ENCODE measurements at places on chromosomes 7 and 10.

DNA sequence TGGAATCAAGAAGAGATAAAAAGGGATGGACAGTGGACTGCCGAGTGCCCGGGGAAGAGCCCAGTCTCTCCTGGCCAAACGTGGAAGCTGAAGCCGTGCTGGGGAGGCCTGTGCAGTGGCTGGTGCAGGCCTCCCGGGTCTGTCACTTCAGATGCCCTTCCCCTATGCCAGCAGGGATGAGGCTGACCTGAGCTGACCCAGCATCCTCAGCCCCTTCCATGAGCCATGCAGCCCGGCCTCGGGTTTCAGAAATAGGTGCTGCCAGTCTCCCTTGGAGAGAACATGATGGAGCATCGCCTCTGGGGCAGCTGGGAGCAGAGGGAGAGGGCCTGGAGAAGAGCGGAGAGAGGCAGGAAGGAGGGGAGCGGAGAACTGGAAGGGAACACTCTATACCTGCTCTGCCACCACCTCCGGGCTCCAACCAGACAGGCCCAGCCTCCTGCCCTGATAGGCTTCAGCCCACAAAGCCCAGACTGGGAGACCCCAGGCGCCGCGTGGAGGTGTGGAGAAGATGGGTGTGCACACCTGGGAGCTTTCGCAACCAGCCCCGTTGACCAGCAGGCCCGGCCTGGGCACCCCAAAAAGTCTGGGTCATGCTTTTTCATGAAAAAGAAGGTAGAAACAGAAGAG lies 68.6 kb upstream of the PPP2R2D start:
- no peaks in the 10 kb centered on the region for H3K36me3 ChIP-seq
- H3K27ac ChIP-seq: no peak overlapping the region
- no peak overlapping the region for H3K4me3 ChIP-seq
- no peaks in the 10 kb centered on the region for H3K4me1 ChIP-seq
- peak; percentile 29 for DNase-seq

GRCh38 chr10:72694476-72695369 lies 2.8 kb downstream of the MCU start:
- no peaks in the 10 kb centered on the region for H3K36me3 ChIP-seq
- peaks cover 22% of the 10 kb centered on the region for H3K4me1 ChIP-seq
- H3K27ac ChIP-seq: peak overlapping the region; percentile 91
- DNase-seq: no peak
- no peaks in the 10 kb centered on the region for H3K27me3 ChIP-seq

- H3K4me1 ChIP-seq: no peaks in the 10 kb centered on the region
- peak overlapping the region; percentile 85 for H3K4me3 ChIP-seq
- DNase-seq: no peak
- H3K36me3 ChIP-seq: no peaks in the 10 kb centered on the region
- no peaks in the 10 kb centered on the region for H3K27me3 ChIP-seq
Observed at GRCh38 chr7:87155788-87156187, 3.5 kb downstream of the DMTF1 start.

GRCh38 chr7:158955932-158956804 lies 99.8 kb downstream of the DYNC2I1 start:
- H3K4me3 ChIP-seq: no peak overlapping the region
- peaks cover 7% of the 10 kb centered on the region for H3K27me3 ChIP-seq
- H3K27ac ChIP-seq: no peak overlapping the region

- no peaks in the 10 kb centered on the region for H3K27me3 ChIP-seq
- H3K36me3 ChIP-seq: no peaks in the 10 kb centered on the region
- peaks cover 17% of the 10 kb centered on the region for H3K4me1 ChIP-seq
- peak overlapping the region; percentile 20 for H3K4me3 ChIP-seq
- no peak for DNase-seq
- H3K27ac ChIP-seq: peak overlapping the region; percentile 68
Observed at GRCh38 chr10:121669028-121669374, 70.8 kb upstream of the FGFR2 start.

- no peaks in the 10 kb centered on the region for H3K27me3 ChIP-seq
- H3K4me3 ChIP-seq: no peak overlapping the region
- peaks cover 19% of the 10 kb centered on the region for H3K36me3 ChIP-seq
- no peak for DNase-seq
- H3K4me1 ChIP-seq: peaks cover 38% of the 10 kb centered on the region
Observed at GRCh38 chr10:74072503-74072902, 74.6 kb downstream of the VCL start.

DNA sequence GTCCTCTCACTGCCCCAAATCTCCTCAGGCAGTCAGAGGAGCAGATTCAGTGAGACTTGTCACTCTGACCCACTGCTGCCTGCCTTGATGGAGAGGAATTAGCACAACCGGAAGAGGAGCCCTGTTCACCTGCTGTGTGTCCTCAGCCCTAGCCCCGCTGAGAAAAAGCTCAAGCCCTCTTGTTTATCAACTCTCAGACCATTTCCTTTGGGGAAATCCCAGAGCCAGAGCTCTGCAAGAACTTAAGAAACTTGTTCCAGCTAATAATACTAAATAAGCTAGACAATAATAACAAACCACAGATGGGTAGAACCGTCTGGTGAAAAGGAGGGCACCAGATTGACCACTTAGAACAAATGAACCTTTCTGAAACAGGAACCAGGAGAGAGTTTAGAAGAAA lies 37.7 kb upstream of the ITGB1 start:
- H3K4me1 ChIP-seq: peaks cover 25% of the 10 kb centered on the region
- peak overlapping the region; percentile 54 for H3K27ac ChIP-seq
- H3K27me3 ChIP-seq: no peaks in the 10 kb centered on the region

DNA sequence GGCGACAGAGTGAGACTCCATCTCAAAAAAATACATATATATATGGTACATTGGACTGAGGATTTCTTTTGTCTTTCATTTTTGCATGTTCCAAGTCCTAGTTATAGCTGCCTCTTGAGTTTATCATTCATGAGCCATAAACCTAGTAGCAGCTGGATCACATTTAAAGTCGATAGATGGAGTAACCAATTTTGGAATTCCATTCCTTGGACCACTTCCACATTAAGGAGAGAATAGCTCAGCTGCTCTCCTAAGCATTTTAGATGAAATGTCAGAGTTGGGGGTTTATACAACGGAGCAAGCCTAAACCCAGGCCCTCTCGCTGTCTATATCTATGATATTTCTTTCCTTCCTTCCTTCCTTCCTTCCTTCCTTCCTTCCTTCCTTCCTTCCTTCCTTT lies 141.2 kb downstream of the LYZL1 start:
- no peak for DNase-seq
- H3K27ac ChIP-seq: no peak overlapping the region
- no peaks in the 10 kb centered on the region for H3K27me3 ChIP-seq
- peaks cover 11% of the 10 kb centered on the region for H3K36me3 ChIP-seq
- H3K4me3 ChIP-seq: no peak overlapping the region
- H3K4me1 ChIP-seq: no peaks in the 10 kb centered on the region

DNA sequence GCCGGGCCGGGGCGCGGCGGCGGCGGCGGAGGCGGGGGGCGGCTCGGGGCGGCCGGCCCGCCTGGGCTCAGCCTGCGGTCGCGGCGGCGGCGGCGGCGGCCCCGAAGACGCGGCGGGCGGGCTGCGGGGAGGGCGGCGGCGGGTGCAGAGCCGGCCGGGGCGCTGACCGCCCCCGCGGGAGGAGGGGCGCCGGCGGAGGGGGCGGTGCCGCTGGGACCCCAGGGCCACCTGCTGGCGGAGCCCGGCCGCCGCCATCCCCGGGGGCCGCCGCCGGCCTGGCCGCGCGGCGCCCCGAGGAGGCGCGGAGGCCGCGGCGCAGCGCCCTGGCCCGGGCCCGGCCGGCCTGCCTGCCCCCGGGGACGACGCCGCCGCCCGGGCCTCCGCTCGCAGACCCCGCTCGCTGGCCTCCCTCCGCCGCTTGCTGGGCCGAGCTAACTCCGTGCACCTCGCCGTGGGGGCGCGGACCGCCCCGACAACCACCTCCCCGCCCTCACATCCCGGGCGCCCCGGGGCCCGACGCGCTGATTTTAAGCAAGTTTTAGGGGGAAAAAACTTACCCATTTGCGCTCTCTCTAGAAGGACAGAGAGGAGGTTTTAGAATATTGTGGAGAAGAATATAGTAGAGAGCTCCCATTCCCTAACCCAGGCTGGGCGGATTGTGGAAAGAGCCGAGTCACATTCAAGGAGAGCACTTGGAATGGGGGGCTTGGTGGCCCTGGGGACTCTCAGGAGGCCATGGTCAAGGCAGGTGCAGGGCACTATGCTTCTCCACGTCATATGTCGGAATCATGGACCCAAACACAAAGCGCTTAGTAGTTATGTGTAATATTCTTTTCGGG lies at the start of gene BEND7:
BEND7 (minus strand) TSS at position 140 of the 839 bp plus-strand sequence. CDS start 481 bp downstream, outside the sequence.
- no peak for DNase-seq
- peak within 1 kb of the TSS; percentile 88 for H3K27ac ChIP-seq
- peak within 1 kb of the TSS; percentile 72 for H3K4me3 ChIP-seq
- no peaks in the 10 kb centered on the region for H3K27me3 ChIP-seq
- H3K4me1 ChIP-seq: peaks cover 4% of the 10 kb centered on the region

DNA sequence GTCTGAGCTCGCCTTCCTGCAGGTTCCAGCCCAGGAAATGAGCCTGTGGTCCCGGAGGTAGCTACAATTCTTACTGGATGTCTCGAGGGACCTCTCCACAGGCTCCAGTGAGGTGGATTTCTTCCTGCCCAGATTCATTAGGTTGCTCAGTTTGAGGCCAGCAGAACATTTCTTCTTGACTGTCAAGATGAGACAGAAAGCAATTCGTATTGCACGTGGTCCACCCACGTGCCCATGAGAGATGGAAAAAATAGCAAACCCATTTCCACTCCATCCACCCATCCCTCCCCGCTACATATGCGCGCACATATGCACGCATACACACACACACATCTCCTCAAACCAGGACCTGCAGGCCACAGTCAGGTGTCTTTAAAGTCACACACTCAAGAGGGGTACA lies 68.7 kb downstream of the VWA2 start:
- DNase-seq: no peak
- H3K4me1 ChIP-seq: peaks cover 11% of the 10 kb centered on the region
- H3K36me3 ChIP-seq: peaks cover 30% of the 10 kb centered on the region
- H3K27ac ChIP-seq: no peak overlapping the region

GRCh38 chr7:39746103-39746819 lies 122.9 kb downstream of the RALA start:
- DNase-seq: peak; percentile 82
- no peak overlapping the region for H3K4me3 ChIP-seq
- no peak overlapping the region for H3K27ac ChIP-seq
- H3K36me3 ChIP-seq: no peaks in the 10 kb centered on the region

DNA sequence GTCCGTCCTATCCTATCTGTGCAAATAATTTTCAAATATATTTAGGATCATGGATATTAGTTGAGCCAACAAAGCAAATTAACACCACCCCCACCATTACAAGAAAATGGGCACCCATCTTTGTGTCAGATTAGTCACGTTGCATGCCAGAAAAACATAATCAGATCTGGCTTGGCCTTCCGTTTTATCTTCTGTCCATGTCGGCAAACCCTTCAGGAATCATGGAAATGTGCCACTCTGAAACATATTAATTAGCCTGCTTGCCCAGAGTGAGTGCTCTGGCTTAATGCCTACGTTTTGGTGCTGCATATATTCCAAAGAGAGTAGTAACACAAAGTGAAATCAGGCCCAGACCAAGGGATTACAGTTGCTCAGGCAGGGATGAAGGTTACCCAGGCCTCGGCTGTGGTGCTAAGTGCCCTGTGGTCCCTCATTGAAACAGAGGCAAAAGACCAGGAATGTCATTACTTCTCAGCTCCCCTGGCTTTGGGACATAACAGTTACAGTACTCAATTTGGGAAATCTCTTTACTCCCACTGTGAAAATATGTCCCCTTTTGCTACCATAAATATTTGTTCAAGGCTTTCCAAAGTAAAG lies 154.0 kb upstream of the LSM8 start:
- no peak overlapping the region for H3K4me3 ChIP-seq
- H3K36me3 ChIP-seq: no peaks in the 10 kb centered on the region
- H3K27ac ChIP-seq: no peak overlapping the region
- H3K4me1 ChIP-seq: peaks cover 8% of the 10 kb centered on the region
- no peaks in the 10 kb centered on the region for H3K27me3 ChIP-seq

DNA sequence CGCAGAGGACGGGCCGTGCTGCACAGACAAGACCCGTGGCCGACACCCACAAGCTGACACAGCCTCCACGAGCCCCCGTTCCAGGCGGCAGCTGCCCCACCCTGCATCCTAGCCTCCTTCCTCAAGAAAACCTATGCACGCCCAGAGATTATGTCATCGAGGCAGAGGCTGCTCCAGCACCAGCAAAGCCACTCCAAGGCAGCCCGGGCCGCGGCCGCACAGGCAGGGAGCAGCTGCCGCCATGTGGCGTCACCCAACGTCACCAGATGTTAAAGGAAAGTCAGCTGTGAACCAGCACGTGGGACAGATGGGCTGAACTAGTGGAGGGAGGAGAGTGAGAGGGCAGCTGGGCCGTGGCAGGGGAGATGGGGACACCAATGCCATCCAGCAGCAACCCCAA lies 59.8 kb downstream of the STK32C start:
- H3K36me3 ChIP-seq: no peaks in the 10 kb centered on the region
- DNase-seq: no peak
- no peak overlapping the region for H3K4me3 ChIP-seq
- peaks cover 49% of the 10 kb centered on the region for H3K27me3 ChIP-seq

DNA sequence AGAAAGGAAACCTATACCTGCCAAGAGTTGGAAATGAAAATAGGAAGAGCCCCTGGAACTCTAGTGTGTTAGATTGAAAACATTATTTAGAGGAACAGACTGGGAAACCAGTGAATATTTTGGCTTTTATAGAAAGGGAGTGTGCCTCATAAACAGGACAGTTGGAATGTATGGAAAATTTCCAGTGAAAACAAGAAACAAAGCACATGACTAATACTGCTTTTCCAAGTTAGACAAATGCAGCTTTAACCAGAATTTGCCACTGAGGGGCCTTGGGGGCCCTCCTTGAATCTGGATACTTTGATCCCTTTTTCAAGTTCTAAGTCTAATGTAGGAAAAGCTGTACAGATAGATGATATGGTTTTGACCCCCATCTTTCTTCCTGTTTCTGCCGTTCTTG lies 21.2 kb downstream of the ITGB8 start:
- H3K4me1 ChIP-seq: peaks cover 35% of the 10 kb centered on the region
- H3K36me3 ChIP-seq: no peaks in the 10 kb centered on the region
- H3K4me3 ChIP-seq: no peak overlapping the region
- peak overlapping the region; percentile 53 for H3K27ac ChIP-seq
- no peaks in the 10 kb centered on the region for H3K27me3 ChIP-seq
- no peak for DNase-seq

DNA sequence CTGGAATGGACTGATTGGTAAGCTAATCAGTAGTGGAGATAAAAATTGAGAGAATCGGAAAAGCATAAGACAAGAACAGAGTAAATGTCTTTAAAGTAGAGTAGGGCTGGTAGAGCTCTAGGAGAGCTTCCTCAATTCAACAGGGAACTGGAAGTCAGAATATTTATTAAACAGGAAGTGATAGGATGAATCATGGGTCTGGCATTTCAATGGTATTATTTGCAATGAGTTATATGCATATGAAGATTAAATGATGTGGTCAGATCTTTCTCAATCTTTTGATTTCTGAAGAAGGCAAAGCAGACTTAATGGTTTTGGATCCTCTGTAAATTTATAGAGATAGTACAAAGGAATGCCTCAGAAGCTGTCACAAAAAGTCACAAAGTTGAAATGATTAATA lies 349.0 kb downstream of the HPSE2 start:
- no peaks in the 10 kb centered on the region for H3K4me1 ChIP-seq
- H3K4me3 ChIP-seq: no peak overlapping the region
- no peak for DNase-seq
- no peak overlapping the region for H3K27ac ChIP-seq
- no peaks in the 10 kb centered on the region for H3K36me3 ChIP-seq
